ENCODE measurements at places on chromosomes 3 and 15.

GRCh38 chr3:39843440-39843839, 34.0 kb downstream of the MYRIP start:
- peak; percentile 63 for DNase-seq

GRCh38 chr3:20511863-20512505, 326.0 kb upstream of the SGO1 start:
- DNase-seq, result peak; percentile 78

DNA sequence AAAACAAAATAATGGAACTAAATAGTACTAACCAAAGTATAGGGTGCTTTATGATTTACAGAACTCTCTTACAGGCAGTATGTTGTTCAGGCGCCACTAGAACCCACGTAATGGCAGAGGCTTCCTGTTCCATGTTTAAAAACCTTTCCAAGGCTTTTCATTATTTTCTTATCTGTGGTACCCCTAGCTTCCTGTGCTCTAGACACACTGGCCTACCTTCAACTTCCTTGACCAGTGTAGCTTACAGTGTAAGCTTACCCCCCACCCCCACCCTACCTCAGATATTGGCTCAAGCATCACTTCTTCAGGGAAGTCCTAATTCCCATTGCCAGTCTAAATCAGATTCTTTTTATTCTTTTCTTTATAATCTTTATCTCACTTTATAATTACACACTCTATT, 2.9 kb downstream of the NR2C2 start:
- DNase-seq, result no peak

DNA sequence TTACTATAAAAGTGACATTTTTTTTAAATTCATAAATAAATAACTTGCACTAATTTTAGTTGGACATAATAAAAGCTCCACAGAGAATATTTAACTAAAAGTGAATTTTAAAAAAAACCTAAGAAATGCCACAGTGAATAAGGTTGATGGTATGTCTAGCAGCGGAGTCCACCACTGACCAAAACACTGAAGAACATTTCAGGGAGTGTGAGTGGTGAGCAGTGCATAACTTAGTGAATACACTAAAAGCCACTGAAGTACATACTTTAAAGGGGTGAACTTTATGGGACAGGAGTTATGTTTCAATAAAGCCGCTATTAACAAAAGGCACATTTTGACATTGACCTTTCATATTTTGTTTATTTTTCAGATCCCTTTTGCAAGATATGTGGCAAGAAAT, 32.3 kb downstream of the SRP14 start:
- DNase-seq, result no peak

- DNase-seq, result peak; percentile 60
These were observed at the start of gene SPESP1 for GRCh38 chr15:68930268-68931022. Gene SPESP1, plus strand, starts transcription at chr15:68930525. Its CDS starts 129 bp downstream, at chr15:68930654.

GRCh38 chr3:16905704-16906103, 20.9 kb downstream of the PLCL2 start:
- no peak for DNase-seq

GRCh38 chr3:138673641-138674530, 65.3 kb downstream of the FAIM start:
- peak; percentile 70 for DNase-seq

GRCh38 chr3:197456261-197457091, 99.3 kb downstream of the BDH1 start:
- DNase-seq, result peak; percentile 92

GRCh38 chr3:14774431-14774830, 44.3 kb upstream of the FGD5 start:
- DNase-seq, result no peak

- no peak for DNase-seq
These were observed 104.2 kb downstream of the AGBL1 start for GRCh38 chr15:86183596-86184491.

GRCh38 chr15:56765251-56765650, 31.9 kb upstream of the ZNF280D start:
- no peak for DNase-seq

DNA sequence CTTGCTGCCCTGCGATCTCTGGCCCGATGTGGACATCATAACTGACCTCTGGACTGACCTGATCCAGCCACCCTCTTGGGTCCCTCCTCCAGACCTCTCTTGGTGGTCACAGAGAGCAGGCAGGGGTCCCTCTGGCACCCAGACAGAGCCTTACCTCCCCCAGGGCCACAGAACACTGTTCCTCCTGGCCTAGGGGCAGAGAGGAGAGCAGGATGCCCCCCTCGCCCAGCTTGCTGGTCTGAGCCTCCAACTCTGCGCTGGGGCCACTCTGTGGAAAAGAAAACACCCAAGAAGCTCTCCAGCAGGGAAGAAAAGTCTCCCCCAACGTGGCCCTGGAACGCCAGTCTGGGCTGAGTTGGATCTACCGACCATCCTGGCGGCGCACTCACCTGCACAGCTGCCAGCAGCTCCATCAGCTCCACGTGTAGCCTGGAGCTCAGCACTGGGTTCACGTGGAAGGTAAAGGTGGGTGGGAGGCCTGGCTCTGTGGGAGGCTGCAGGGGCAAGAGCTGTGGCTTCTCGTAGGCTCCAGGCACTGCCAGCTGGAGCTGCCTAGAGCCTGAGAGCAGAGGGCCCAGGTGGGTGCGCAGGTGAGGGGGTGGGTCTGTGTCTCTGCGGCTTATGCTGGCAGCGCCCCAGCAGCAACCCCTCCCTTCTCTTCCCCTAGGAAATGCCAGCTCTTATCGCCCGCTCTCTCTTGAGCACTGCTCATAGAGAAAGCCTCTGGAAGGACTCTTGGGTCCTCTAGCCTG, 6.0 kb downstream of the PLA2G4F start:
- no peak for DNase-seq

DNA sequence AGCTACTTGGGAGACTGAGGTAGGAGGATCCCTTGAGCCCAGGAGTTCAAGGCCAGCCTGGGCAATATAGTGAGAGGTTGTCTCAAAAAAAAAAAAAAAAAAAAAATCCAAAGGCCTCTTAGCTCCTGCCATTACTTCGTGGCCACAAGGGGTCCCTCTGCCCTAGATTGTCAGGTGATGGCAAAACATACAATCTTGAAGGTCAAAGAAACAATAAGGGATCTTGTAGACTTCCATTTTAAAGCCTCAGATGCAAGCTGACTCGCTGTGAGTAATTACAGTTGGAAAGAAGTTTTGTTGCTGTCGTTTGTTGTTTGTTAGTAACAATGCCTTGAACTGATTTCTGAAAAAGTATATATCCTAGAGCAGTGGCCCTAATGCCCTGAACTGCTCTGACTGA, 55.9 kb upstream of the PLCL2 start:
- peak; percentile 66 for DNase-seq

DNA sequence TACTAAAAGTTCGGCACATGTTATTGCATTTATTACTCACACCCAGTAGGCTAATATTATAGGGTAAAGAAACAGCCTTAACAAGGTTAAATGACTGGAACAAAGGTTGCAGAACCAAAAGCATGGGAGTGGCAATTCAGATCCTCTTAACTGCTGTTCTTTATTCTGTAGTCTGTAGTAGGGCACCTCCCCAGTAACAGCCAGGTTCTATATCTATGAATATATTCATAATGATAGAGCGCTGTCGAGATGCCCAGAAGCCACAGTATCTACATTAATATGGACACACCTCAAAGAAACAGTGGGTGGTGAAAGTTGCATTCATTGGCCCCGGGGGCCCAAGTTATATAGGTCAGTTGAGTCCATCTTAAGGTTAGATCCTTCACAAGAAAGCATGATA, 340.9 kb upstream of the THRB start:
- no peak for DNase-seq

DNA sequence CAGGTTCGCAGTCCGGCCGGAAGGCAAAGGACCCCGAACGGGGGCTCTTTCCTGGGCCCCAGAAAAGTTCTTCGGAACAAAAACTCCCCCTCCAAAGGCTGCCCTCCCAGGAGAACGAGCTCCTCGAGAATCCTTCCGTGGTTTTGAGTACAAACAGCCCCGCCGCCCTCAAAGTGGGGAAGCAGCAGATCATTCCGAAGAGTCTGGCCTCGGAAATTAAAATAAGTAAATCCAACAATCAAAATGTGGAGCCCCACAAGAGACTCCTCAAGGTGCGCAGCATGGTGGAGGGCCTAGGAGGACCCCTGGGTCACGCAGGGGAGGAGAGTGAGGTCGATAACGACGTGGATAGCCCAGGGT, 1.3 kb downstream of the ARHGEF26 start:
- DNase-seq, result no peak

- DNase-seq, result no peak
These were observed 22.2 kb upstream of the CMTM8 start for GRCh38 chr3:32216172-32216783.

- DNase-seq, result no peak
These were observed 1.2 kb downstream of the ANXA2 start for GRCh38 chr15:60396560-60396957.

DNA sequence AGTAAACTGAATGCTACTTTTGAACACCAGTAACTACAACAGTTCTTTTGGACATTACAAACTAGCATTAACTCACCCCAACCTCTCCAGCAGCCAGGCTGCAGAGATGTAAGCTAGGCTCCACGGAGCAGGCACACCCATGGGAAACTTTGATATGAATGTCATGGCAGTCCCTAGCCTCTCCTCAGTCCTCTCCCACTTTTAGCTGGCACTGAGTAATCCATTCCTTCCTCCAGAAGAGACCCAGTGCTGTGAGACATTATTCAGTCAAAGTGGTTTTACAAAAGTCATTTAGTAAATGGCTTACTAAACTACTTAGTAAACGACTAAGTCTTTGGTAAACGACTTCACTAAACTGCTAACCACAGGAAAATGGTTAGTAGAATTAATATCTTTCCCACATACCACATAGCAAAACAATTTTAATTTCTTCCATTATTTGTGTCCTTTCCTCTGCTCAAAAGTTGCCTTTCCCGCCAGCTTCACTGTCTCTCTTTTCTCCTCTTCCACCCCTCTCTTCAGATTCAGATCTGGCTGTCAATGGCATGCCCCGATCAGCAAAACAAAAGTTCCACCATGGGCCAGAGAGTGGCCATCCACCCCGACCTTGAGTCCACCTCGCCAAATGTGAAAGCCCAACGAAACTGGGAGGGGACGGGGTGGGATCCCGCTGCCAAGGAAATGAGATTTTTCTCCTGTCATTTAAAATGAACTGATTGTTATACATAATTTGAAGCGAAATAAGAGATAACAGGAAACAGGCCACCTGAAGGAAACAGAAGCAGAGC, 67.5 kb upstream of the TJP1 start:
- DNase-seq, result peak; percentile 41

DNA sequence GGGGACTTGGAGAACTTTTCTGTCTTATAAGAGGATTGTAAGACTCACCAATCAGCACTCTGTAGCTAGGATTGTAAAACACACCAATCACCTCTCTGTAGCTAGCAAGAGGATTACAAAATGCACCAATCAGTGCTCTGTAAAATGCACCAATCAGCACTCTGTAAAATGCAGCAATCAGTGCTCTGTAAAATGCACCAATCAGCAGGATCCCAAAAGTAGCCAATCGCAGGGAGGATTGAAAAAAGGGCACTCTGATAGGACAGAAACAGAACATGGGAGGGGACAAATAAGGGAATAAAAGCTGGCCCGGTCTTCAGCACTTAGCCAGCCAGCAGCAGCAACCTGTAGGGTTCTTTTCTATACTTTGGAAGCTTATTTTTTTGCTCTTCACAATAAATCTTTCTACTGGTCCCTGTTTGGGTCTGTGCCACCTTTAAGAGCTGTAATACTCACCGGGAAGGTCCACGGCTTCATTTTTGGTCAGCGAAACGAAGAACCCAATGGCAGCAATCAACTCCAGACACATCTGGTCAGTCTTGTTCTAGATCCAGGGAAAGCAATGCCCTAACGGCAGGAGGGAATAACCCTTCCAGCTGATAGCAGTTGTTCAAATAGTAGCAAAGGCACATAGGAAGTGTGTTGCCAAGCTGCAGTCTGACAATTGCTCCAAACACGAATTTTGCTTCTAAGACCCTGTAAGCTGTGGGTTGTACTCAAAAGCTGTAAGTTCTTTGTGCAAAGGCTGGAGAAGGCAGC, 135.6 kb downstream of the TJP1 start:
- DNase-seq, result no peak

DNA sequence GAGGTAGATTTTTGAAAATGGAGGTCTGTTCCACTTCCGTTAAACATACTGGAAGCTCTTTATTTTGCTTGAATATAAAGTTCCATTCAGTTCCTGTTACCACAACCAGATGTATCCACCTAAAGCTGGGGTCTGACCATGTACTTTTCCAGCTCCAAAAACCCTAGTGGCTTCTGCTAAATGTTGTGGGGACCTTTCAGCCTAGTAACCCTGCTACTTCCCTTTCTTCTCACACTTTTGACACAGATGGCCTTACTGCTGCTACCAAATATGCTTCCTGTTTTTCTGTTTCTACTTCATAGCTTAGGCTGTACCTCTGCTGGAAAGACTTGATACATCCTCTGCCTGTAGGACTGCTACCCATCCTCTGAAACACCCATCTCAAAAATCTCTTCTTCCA, 87.8 kb downstream of the COL6A6 start:
- DNase-seq, result no peak

DNA sequence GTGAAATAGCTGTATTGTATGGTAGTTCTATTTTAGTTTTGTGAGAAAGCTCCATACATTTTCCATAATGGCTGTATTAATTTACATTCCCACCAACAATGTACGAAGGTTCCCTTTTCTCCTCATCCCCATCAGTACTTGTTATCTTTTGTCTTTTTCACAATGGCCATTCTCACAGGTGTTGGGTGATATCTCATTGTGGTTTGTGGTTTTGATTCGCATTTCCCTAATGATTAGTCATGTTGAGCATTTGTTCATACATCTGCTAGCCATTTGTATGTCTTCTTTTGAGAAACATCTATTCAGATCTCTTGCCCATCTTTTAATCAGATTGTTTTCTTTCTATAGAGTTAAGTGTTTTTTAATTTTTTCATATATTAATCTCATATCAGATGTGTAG, 931.9 kb downstream of the IGSF11 start:
- DNase-seq, result peak; percentile 6

- DNase-seq, result no peak
These were observed 61.8 kb downstream of the MYH15 start for GRCh38 chr3:108448593-108448992.

- peak; percentile 37 for DNase-seq
These were observed 413.5 kb downstream of the TIGIT start for GRCh38 chr3:114707252-114707860.

Measured in kidney tubule cell (primary cell).